Hepatocyte (in vitro differentiated cells): ENCODE measurements at places on chromosomes 16 and 17.

DNA sequence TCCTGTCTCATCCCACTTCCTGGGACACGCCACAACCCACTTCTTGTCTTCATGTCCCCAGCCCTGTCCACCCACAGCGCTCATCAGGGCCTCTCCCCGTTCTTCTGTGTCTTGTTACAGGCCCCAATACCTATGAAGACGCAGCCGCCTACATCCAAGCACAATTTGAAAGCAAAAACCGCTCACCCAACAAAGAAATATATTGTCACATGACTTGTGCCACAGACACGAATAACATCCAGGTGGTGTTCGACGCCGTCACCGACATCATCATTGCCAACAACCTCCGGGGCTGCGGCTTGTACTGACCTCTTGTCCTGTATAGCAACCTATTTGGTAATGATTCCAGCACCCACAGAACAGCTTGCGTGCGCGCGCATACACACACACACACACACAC lies 70.6 kb downstream of the AMFR start:
- no peak for DNase-seq

DNA sequence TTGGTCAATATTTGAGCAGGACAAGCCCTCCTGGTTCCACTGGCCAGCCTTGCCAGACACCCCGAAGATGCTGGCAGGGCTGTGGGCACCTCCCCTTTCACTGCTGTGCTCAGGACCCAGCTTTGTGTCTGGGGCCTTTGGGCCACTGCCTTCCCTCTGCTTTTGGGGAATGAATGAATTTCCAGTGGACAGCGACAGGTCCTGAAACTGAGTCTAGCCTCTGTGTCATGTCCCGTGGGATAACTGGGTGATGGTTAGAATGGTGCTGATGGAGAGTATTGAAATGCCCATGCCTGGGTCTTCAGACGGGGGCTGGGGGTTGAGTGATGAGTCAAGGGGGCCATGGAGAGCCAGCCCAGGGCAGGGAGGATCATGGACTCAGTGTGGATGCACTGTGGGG lies 135.8 kb downstream of the FOXL1 start:
- DNase-seq: no peak

GRCh38 chr17:66089764-66090163 lies 102.2 kb downstream of the CEP112 start:
- no peak for DNase-seq

- no peak for DNase-seq
Observed at GRCh38 chr17:33981711-33982601, 273.1 kb upstream of the CCL2 start.

DNA sequence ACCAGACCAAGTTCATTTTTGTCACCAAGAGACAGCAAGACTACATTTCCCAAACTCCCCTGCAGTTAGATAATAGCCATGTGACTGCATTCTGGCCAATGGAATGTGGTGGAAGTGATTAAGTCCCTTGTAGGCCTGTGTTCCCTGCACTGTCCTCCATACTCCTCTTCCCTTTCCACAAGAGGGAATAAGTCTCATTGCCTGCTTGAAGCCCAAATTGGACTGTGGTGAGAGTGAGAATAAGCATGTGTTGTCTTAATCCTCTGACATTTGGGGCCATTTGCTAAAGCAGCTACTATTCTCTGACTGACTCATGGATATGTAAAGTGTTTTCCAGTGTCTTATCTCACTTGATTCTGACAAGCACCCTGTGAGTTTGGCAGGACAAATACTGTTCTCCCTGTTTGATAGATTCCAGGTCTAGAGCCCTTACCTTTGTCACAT lies 20.7 kb downstream of the PIK3R6 start:
- DNase-seq: peak; percentile 45

- DNase-seq: peak; percentile 10
Observed at GRCh38 chr17:61009663-61010062, 332.0 kb downstream of the BCAS3 start.

GRCh38 chr16:87304951-87305350 lies 12.2 kb downstream of the C16orf95 start:
- no peak for DNase-seq

GRCh38 chr16:52993179-52993578 lies 59.5 kb downstream of the CHD9NB start:
- no peak for DNase-seq

DNA sequence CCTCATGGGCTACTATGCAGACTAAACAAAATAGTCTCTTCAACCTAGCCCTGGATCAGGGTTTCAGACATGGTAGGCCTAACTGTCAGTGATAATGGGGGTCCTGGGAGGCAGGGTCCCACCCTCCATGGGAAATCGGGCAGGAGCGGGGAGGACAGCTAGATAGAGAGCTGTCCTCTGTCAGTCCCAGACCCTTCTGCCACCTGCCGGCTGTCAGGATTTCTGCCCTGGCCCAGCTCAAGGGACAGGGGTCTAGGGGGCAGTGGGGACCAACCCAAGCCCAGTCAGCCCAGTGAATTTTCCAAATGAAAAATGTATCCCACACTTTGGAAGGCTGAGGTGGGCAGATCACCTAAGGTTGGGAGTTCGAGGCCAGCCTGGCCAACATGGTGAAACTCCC lies 5.3 kb downstream of the CA7 start:
- no peak for DNase-seq

DNA sequence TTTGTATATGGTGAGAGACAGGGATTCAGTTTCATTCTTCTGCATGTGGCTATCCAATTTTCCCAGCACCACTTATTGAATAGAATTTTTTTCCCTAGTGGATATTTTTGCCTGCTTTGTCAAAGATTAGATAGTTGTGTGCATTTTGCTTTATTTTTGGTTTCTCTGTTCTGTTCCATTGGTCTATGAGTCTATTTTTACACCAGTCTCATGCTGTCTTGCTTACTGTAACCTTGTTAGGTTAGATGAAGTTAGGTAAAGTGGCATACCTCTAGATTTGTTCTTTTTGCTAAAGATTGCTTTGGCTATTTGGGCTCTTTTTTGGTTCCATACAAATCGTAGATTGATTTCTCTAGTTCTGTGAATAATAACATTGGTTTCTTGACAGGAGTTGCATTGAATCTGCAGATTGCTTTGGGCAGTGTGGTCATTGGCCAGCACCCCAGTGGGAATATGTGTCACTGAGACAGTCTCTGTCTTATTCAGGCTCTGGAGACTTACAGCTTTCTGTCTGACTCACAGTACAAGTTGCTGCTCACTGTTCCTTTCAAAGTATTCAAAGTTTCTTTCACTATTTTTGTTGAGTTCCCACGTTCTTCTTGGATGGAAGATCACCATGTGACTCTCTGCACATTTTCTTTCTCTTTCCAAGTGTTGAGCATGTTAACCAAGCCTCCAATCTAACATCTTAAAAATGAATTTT lies 709.1 kb downstream of the CDH11 start:
- no peak for DNase-seq

DNA sequence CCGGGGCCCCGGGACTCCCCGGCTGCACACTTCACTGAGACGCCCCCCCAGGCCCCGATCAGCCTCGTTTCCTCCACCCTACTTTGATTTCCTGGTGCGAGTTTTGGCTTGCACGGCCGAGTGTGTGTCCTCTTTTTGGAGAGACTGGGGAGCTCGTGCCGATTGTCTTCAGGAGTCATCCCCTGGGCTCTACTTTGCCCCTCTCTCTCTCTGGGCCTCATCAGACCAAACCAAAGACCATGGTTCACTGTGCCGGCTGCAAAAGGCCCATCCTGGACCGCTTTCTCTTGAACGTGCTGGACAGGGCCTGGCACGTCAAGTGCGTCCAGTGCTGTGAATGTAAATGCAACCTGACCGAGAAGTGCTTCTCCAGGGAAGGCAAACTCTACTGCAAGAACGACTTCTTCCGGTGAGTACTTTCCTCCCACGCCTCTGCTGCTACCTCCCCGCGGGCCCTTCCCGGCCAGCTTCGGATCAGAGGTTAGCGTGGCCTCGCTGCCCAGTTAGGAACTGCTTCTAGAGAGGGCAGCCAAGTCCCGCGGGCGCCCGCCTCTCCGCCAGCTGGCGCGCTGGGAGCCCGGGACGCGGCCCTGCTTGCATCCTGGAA lies 787 bp downstream of the LHX1 start:
- no peak for DNase-seq

DNA sequence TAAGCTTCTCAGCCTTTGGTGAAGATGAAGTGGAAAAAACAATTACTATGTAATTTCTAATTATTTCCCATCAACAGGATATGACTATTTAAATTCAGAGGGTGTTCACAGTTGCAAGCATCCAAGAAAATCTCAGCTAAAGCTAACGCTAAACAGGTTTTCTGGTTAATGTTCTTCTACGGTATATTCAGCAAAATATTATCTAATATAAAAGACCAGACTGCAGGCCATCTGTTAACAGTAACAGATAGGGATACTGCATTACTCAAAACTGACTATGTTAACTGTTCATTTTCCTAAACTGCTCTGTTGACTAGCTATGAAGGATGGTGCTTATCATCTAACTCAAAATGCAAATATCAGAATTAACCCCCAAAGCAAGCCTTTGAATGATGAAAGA lies 32.8 kb downstream of the GLG1 start:
- no peak for DNase-seq

- no peak for DNase-seq
Observed at GRCh38 chr17:7018331-7018964, 4.4 kb upstream of the BCL6B start.

GRCh38 chr16:972316-973002 lies 1.7 kb upstream of the LMF1 start:
- DNase-seq: no peak

- peak; percentile 67 for DNase-seq
Observed at GRCh38 chr17:1087381-1088241, 90.7 kb downstream of the TIMM22 start.

DNA sequence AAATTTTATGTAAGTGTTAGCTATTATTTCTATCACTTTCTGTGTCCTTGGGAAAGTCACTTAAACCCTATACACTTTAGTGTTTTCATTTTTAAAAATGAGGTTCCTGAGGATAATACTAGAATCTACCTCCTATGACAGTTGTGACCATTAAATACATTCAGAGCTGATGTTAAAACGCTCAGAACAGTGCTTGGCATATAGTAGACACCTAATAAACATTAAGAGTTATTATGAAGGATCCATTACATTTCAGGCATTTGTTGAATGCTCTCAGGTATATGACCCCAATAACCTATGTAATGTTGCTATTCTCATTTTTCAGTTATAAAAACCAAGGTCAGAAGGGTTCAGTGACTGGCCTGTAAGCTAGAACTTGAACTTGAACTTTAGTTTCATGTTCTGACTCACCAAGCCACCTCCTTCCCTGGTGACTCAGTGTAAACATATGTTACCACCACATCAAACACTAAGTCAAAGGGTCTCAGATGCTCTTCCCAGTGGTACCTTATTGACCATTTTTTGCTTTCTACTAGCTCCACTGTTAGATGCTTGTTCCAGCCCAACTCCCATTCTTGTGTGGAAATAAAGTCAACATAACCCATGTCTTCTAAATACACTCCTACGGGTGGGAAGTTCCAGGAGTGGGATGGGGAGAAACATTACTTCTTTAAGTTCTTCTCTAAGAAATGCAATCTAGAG lies 47.6 kb downstream of the HSD17B2 start:
- peak; percentile 46 for DNase-seq

- no peak for DNase-seq
Observed at GRCh38 chr17:50664788-50665458, 30.2 kb downstream of the ABCC3 start.

- peak; percentile 29 for DNase-seq
Observed at GRCh38 chr17:18191236-18191667, 7.6 kb downstream of the ALKBH5 start.

- no peak for DNase-seq
Observed at GRCh38 chr17:9419932-9420453, 155.6 kb downstream of the STX8 start.

DNA sequence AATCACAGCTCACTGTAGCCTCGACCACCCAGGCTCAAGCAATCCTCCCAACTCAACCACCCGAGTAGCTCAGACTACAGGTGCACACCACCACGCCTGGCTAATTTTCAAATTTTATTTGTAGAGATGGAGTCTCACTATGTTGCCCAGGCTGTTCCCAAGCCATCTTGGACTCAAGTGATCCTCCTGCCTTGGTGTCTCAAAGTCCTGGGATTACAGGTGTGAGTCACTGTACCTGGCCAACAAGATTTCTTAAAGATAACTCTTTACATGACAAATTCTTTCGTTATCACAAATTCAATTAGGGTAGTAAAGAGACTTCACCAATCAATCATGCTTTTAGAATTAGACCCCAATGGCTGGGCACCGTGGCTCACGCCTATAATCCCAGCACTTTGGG lies 12.4 kb downstream of the PRPSAP1 start:
- no peak for DNase-seq

DNA sequence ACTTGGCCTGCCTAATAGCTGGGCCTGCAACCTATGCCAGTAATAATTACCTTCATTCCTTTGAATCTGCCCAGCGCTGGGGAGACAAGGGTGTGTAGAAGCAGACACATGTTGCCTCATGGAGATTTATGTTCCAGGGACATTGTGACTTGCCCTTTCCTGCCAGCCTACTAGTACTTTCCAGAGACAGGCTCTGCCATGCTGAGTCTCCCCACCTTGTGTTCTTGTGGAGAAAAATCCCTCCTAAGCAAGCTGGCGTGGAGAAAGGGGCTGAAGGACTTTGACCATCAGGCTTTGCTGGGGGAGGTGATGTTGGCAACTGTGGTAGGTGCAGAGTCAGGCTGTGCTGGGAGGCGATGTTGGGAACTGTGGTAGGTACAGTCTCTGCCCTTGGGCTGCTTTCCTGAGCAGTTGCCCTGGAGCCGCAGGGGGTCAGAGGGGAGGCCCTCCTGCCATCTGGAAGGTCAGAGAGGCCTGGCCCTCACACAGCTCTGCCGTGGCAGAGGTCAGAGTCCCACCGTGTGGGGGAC lies 4.0 kb downstream of the KSR1 start:
- peak; percentile 30 for DNase-seq

DNA sequence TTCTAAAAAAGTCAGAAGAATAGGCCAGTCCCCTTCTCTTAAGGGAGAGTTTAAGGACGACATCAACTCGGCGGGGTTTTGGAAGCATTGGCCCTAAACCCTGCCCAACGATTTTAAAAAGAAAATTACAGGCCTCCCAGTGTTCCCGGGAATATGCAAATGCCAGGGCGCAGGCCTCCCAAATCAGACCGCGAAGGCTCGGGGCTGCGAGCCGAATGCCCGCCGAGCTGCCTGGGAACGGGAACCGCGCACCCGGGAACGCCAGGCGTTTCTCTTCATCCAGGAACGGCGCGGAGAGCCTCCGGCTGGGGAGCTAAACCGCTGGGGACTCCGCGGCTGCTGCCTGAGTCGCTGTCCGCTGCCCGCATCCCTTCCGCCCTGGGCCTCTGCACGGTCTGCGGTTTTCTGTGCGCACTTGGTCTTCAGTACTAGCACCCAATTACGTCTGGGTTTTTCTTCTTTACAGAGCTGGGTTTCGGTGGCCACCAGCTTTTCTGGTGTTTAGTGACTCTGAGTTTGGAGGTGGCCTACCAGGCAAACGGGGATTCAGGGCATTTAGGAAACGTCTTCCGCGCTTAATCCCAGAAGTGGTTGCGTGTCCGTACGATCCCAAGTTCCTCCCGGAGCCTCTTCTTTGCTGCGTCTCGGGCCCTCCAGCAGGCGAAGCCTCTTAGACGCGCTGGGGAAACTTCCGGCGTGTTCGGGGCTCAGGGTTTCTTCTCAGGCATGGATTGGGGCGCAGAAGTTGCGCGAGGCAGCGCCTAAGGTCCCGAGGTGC lies 5.7 kb downstream of the IRX5 start:
- DNase-seq: peak; percentile 56

GRCh38 chr17:73538445-73538844 lies 105.8 kb downstream of the SDK2 start:
- DNase-seq: no peak

GRCh38 chr17:13204607-13205237 lies 186.9 kb upstream of the ELAC2 start:
- no peak for DNase-seq

GRCh38 chr16:3968551-3968950 lies 88.0 kb upstream of the CREBBP start:
- no peak for DNase-seq

GRCh38 chr17:56593086-56593645 lies 333 bp upstream of the NOG start:
- DNase-seq: peak; percentile 79
